IPS DF 6.9 (cell line): ENCODE measurements at places on chromosomes 12 and 14.

DNA sequence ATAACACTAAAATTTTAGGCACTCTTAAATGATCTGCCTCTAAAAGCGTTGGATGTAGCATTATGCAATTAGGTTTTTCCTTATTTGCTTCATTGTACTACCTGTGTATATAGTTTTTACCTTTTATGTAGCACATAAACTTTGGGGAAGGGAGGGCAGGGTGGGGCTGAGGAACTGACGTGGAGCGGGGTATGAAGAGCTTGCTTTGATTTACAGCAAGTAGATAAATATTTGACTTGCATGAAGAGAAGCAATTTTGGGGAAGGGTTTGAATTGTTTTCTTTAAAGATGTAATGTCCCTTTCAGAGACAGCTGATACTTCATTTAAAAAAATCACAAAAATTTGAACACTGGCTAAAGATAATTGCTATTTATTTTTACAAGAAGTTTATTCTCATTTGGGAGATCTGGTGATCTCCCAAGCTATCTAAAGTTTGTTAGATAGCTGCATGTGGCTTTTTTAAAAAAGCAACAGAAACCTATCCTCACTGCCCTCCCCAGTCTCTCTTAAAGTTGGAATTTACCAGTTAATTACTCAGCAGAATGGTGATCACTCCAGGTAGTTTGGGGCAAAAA lies 4.1 kb downstream of the CDKN1B start:
- DNase-seq = no peak

DNA sequence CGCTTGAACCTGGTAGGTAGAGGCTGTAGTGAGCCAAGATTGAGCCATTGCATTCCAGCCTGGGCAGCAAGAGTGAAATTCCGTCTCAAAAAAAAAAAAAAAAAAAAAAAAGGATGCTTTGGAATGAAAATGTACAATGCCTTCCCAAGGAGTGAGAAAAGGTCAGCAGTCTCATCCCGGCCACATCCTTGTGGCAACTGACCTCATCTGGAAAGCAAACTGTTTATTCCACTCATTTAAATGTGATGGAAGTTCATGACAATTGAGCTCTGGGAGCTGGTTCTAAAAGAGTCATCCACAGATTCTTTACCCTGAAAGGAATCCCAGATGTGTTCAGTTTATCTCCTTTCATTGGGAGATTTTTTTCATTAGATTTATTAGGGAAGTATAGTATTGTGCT lies 19.4 kb upstream of the LIMA1 start:
- DNase-seq = no peak

DNA sequence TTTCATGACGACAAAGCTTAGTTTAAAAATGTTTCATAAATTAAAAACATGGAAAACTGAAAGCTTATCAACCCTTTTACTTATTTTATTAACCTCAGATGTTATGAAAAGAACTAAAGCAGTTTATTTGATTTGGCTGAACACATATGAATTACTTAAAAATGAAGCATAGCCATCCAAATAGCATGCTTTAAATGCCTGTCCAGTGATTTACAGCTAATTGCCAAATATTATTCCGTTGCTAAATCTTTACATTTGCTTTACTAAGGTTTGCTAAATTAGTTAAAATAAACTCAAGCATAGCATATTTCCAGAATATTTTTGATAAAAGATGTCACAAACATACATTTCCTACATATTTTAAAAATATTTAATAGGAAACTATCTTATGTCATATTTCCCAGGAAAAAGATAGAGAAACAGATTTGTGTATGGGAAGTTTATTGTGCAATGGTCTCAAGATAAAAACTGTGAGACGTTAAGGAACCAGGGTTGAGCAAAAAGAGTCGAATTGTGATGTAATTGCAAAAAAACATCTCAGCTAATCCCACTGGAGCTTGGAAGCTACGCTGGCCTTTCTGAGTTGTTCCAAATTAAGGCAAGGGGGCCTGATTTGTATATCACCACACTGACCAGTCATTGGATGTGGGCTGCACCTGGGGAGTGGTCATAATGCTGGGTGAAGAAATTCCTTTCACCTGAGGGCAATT lies 25.8 kb downstream of the GPR135 start:
- DNase-seq = no peak

DNA sequence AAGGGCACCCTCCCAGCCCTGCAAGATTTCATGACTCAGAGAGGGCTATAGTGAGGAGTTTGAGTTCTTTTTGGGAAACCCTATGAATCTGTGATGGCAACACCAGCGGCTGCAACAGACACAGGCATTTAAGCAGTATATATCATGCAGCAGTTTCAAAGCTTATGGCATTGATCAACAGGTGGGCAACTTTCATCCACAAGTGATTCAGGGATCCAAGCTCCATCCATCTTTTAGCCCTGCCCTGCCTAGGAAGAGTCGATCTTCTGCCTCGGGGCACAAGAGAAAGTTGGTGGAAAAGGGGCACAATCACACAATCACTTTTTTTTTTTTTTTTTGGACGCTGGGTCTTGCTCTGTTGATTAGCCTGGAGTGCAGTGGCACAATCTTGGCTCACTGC lies 8.3 kb upstream of the FAM222A start:
- DNase-seq = no peak

GRCh38 chr12:122749569-122750332 lies 2.9 kb upstream of the DENR start:
- no peak for DNase-seq
